ENCODE measurements at places on chromosomes 5 and 9. TPM values are rescaled to one million over a fixed set of nuclear protein-coding genes. Genes with fewer than 3 reads are reported as not detected.
A peak's percentile ranks its signal among the peaks of the same experiment; 100 is the strongest.

DNA sequence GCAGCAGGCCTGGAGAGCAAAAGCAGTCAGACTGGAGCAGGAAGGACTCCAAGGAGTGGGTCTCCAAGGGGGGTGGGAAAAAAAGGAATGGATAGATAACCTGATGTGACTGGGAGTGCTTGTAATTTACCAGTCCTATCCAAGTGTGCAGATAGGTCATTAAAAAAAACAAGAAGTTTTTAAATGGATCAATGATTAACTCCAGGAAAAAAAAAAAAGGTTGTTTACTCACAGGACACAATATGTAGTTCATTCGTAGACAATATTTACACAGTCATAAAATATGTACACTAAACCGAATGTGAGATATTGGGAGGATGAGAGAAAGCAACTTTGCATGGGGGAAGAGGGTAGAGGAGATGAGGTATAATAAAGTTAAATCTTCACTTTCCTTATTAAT is 20.4 kb downstream of the ZBTB5 start:
- no peak for DNase-seq

GRCh38 chr5:117872798-117873368 is 1115.5 kb downstream of the DTWD2 start:
- DNase-seq, result no peak

- no peak for DNase-seq
Measured at GRCh38 chr5:42561656-42562055, 138.4 kb downstream of the GHR start.

DNA sequence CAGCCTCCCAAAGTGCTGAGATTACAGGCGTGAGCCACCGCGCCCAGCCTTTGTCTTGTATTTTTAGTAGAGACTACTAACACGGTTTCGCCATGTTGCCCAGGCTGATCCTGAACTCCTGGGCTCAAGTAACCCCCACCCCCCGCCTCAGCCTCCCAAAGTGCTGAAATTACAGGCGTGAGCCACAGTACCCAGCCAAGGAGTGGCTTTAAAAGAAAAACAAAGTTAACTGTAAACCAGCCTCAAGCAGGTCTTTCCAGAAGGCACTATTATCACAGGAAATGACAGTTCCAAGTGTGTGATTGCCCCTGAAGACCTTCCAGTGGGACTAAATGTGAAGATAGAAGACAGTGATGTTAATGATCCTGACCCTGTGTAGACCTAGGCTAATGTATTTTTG is 31.1 kb downstream of the SIL1 start:
- DNase-seq, result no peak

DNA sequence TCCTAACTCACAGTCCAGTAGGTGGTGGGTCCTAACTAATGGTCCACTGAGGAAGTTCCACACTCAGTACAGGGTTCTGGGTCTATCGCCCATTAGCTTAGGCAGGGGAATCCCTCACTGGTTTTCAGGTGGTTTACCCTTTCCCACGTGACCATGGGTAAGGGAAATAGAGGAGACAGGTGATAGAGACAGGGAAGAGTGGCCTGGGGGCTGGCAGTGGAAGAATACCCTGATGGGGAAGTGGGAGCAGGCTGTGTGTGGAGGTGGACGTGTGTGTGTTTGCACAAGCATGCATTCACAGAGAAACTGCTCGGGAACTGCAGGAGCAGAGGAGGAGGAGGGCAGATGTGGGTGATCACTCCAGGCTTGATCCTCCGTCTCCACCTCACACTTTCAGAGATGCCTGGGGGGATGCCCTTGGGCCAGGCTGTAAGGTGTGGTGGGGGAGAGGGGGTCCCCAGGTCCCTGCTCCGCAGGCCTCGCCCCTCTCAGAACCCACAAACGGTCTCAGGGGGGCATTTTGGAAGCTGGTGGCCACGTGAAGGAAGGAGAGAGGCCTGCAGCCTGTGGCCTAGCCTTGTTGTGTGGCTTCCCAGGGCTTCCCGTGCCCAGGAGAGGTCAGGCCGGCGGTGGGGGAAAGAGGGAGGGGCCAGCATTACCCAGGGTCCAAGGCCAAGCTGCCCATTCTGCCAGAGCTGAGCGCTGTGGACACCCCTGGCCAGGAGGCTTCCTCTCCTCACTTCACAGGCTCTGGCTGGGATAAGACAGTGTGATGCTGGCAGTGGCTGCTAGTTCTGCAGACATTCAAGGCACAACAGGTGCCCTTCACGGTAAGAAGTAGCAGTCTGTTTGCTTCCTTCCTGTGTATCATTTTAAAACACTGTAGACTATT is 80.0 kb downstream of the OTULIN start:
- no peak for DNase-seq

DNA sequence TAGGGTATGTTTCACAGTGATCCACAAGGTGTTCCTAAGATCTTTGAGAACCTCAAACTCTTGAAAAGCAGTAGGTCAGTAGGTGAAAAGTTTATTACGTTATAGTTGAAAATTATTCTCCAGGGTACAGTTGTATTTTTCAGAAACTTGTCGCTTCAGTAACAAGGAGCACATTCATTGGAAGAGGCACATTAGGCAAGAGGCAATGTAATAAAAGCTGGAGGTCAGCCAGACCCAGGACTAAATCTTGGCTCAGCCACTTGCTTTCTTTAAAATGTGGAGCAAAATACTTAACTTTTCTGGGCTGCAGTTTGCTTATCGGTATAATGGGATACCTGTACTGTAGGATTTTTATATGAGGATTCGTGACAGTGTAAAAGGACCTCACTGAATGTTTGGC is 45.6 kb downstream of the TLE4 start:
- DNase-seq, result peak; percentile 38

- no peak for DNase-seq
Measured at GRCh38 chr5:34895641-34896419, 19.5 kb downstream of the RAD1 start.

- no peak for DNase-seq
Measured at GRCh38 chr9:95074632-95075031, 242.9 kb downstream of the FANCC start.

DNA sequence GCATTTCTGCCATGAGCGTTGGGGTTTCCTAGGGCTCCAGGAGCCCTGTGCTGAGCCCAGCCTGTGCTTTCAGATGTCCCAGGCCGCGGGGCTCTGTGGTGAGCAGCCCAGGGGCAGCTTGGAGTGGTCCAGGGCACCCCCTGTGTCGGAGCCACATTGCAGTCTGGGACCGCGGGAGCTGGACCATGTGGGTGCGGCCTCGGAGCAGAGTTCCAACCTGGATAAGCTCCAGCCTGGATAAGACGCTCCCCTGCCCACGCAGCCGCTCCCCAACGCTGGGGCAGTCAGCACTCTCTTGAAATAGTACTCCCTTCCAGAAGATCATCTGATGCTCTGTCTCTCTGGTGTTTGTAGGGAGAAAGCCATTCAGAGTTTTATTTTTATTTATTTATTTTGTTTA is 111.1 kb downstream of the WNK2 start:
- no peak for DNase-seq

DNA sequence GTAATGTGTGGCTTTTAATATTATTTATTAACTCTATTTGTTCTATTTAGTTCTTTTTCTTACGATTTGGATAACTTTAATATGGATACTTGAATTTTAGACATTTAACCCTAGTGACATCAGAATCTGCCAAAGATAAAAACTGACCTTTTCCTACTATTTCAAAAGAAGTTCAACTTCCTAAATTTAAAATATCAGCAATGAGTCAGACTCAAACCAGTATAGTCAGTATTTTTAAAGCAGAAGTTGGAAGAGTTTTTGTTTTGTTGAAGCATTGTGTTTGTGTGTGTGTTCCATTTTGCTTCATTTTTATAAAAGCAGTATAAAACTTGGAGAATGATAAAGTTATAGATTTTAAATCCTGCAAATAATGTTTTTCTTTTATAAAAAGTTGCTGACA is 251.8 kb upstream of the RASA1 start:
- no peak for DNase-seq

- DNase-seq, result no peak
Measured at GRCh38 chr5:36724467-36725332, 118.3 kb downstream of the SLC1A3 start.

GRCh38 chr5:73783828-73784227 is 157.8 kb downstream of the ARHGEF28 start:
- DNase-seq, result no peak

Gene C7
- 1.6 TPM for polyA plus RNA-seq

Gene SURF1
- 30.6 TPM for polyA plus RNA-seq

Gene PCDHB5
- 3.8 TPM for polyA plus RNA-seq

Measured in forelimb muscle (tissue), 1 donor.